Stimulated activated CD8-positive, alpha-beta memory T cell treated with anti-CD3 and anti-CD28 coated beads, Interleukin-15, amount 100 ng/mL, for 24 hours (primary cell): ENCODE measurements at places on chromosomes 16 and 17.

DNA sequence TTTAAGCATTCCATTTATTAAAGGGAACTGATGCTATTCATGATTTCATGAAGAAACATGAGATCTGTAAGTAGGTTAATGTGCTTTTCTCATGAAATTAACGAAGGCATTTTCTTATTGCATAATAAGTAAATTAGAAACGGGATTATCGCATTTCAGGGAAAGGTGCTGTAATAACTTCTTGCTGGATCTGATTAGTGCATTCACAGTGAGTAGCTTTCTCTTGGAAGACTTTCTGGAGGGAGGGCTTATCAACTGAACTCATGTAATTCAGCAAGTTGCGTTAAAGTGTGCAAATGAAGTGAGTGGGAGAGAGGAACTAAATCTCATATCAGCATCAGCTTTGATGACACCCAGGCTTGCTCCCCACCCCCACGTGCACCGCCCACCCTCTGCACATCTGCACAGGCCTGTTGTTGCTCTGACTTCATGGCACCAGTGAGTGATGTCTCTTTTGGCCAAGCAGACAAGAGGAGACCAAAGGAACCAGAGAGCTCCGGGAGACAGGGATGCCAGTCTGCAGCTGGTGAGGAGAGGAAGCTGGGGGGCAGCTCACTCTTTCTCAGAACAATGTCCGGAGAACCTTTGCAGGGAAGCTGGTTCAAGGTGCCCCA lies 26.3 kb upstream of the GAS7 start:
- DNase-seq = no peak

DNA sequence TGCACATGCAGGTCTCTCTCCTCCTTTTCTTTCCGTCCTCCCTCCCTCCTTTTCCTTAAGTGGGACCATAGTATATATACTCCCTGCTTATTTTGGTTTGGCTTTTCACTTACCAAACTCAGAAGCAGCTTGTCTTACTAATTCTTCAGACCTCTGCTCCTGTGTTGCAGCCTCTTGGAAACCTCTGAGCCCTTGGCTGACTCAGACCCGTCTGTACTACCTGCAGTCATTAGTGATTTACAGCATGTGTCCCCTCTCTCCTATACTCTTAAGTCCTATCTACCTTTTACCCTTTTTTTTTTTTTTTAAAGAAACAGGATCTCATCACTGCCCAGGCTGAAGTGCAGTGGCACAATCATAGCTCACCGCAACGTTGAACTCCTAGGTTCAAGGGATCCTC lies 207.0 kb downstream of the STX8 start:
- DNase-seq = no peak

GRCh38 chr17:58112970-58113631 lies 29.9 kb downstream of the DYNLL2 start:
- DNase-seq = peak; percentile 67

GRCh38 chr16:70712942-70713341 lies 27.1 kb upstream of the MTSS2 start:
- DNase-seq = no peak

DNA sequence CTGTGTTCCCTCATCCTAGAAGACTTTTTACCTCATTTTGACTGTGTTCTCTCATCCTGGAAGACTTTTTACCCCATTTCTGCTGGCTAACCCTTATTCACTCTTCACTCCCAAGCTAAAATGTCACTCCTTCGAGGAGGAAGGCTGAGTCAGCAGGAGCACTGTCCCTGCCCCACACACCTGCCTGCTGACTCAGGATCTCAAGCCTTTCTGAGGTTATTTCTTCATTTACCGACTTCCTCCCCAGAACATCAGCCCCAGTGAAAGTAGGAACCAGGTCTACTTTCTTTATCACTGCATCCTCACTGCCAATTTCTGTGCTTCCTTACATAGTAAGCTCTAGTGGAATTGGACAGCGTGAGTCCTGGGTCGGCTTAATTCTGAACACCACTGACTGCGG lies 220.6 kb downstream of the HS3ST4 start:
- DNase-seq = no peak

- no peak for DNase-seq
These were observed 19.9 kb downstream of the CRAMP1 start for GRCh38 chr16:1631931-1632637.

DNA sequence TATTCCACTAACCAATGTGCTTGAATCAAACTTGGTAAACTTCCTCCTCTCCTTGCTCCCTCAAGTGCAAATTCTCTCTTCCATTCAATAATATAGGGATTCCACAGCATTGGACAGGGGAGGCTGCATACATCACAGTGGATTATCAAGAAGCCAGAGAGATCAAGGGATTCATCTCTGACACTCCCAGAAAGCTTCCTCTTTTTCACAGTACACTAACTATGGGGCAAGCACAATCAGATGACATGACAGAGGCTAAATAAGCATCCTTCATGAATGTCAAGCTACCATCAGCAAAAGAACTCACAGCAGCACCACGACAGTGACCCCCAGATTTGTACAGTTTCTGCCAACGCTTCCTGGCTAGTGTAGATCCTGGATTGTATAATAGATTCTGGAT lies 178.4 kb upstream of the C17orf78 start:
- DNase-seq = no peak

GRCh38 chr17:64110379-64111152 lies 19.4 kb downstream of the ERN1 start:
- no peak for DNase-seq

- DNase-seq = no peak
These were observed 78.9 kb downstream of the TMC6 start for GRCh38 chr17:78049609-78050008.

DNA sequence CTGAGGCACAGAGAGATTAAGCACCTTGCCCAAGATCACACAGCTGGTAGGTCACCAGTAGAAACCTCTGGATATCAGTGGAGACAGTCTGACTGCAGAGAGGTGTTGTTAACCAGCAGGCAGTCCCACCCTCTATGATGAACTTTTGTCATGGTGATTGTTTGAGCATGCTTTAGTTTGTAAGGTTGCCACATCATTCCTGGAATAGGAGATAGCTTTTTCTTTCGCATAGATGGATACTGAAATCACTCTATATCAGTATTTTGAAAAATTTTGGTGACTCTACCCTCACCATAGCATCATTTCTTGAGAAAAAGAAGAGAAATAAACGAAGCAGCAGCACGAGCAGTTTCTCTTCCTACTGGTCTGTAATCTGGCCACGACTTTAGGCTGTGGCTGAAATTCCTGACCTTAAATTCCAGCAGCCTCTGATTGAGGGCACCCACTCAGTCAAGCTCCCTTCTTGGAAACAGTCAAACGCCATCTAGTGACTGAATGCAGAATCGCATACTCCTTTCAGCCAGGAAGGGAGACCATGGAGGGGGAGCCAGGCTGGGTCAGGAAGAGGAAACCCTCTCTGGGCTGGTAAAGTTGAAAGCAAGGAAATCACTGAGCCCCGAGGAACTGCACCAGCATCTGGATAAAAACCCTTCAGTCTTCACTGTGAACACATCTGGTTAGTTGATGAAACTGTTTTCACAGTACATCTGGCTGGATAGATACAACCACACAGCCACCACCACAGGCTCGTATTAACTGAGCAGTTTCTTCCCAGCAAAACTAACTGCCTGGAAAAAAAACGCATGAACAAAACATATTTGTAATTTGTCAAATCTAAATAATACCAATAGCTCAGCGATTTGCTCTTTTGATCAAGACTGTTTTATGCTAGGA lies 108.5 kb upstream of the XYLT1 start:
- no peak for DNase-seq

GRCh38 chr16:88569614-88569984 lies 604 bp upstream of the ZC3H18 start:
- DNase-seq = no peak

- no peak for DNase-seq
These were observed 40.8 kb downstream of the LDHD start for GRCh38 chr16:75075688-75076268.

- DNase-seq = no peak
These were observed 41.1 kb upstream of the CACNG5 start for GRCh38 chr17:66793814-66794213.

DNA sequence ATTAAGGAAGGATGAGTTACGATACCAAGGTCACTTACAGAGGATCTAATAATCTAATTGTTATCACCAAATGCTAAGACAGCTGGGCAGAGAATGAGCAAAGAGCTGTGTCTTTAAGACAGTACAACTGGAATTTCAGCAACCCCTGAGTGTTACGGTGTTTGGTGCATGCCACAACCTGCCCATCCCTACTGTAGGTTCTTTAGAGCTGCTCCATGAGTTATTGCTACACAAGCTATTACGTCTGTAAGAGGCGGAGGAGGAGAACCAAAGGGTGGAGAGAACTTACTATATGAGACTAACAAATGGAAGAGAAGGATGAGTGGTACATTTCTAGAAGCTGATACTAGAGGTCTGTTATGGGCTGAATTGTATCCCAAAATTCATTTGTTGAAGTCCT lies 14.2 kb upstream of the C17orf78 start:
- no peak for DNase-seq

DNA sequence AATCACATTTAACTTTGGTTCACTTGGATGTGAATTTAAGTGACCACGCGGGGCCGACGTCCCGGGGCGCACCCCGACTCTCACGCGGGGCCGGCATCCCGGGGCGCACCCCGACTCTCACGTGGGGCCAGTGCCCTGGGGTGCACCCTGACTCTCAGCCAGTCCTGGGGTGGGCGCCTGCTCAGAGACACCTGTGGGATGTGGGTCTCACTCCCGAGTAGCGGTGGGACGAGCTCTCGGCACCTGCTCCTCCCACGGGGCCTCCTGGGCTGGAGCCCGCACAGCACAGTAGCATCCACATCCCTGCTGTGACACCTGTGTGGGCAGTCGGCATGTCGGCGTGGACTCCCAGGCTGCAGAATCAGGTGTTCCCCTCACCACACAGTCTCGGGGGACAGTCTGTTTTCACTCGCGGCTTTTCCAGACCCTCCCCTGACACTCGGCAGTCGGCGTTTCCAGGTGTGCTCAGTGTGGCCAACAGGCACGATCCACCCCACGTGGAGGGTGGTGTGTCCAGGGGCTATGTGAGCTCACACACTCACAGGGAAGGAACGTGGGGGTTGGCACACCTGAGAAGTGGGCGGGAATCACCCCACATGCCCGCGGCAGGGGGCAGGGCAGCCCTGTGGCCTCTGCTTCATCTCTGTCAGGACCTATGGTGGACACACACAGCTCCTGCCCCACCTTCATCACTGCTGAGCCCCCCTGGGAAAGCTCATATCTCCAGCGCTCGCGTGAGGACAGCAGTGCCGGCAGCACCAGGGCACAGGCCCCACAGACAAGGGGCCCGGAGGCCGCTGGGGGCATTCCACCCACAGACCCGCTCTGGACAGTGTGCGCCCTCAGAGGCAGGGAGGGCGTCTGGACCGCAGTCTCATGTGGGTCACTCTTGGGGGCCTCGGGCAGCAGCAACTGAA lies 51.8 kb downstream of the LMF1 start:
- no peak for DNase-seq

DNA sequence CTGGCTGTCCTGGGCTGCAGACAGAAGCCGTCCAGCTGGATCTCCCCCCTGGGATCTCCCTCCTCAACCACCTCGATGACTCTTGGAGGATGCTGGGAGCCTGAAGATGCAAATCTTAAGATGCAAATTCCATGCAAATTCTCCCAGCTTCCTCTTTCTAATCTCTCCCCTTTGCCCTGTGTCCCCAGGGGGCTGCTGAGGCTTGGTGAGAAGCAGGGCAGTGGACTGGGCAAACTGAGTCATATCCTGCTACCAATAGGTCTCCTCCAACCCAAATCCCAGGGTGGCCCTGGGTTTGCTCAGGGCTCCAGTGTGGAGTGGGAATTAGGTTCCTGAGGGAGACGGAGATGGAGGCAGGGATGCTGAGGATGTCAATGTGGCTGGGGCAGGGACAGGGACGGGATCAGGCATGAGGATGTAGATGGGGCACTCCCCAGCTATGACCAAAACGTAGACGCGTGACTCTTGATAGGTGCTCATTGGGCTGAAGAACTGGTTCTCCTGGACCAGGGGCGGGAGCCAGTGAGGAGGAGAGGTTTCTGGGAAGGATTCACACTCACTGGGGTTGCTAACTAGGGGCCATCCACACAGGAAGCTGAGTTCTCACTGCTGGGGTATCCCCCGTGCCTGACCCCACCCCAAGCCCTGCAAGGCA lies 3.6 kb upstream of the ALOX12B start:
- DNase-seq = no peak

DNA sequence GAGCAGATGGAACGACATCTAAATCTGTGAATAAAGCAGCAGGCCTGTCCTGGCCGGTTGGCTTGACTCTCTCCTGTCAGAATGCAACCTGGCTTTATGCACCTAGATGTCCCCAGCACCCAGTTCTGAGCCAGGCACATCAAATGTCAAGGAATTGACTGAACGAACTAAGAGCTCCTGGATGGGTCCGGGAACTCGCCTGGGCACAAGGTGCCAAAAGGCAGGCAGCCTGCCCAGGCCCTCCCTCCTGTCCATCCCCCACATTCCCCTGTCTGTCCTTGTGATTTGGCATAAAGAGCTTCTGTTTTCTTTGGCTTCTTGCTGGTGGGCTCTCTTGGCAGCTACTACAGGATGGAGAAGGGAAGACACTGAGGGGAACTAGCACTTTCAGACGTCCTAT lies 4.1 kb upstream of the RSAD1 start:
- DNase-seq = no peak

GRCh38 chr17:34337701-34338100 lies 18.5 kb downstream of the CCL8 start:
- no peak for DNase-seq

GRCh38 chr17:44219108-44219615 lies 313 bp downstream of the UBTF start:
- DNase-seq = no peak

- DNase-seq = no peak
These were observed 63.7 kb upstream of the MRTFB start for GRCh38 chr16:14007450-14007849.

GRCh38 chr16:31498493-31498892 lies 9.7 kb downstream of the RUSF1 start:
- no peak for DNase-seq

GRCh38 chr17:67617304-67617899 lies 100.3 kb upstream of the NOL11 start:
- DNase-seq = no peak

DNA sequence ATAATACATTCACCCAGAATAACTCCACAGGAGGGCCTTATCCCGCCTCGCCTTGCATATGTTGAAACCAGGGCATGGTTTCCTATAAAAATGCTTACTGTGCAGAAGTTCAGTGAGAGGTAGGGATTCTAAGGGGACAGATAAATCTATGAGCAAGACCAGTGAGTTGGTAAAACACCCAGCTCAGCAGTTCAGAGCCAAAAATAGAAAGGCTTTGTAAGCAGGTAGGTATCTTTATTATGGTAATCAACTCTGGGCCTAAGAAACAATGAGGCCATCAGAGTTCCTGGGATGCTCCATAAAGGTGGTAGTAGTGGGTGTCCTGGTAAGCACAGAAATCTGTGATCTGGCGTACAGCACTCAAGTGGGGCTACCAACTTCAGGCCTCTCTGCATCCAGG lies 549.4 kb upstream of the CDH5 start:
- no peak for DNase-seq

DNA sequence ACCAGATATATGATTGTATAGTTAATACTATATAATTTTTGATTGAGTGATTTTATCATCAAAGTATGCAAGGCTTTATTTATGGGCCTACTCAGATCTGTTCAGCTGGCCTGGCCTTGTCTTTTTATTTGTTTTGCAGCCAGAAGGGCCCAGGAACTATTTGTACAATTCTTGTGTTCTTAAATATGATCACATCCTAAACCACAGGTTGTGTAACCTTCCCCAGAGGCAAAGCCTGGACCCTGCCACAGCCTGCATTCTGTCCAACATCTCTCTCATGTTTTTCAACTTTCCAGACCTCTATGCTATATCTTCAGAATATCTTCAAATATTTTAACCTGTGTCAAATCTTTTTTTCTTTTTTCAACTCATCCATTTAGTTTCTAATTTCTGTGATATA lies 410.4 kb upstream of the MON1B start:
- no peak for DNase-seq
